Globus pallidus (tissue), 1 donor: ENCODE measurements at places on chromosomes 2 and 18.

DNA sequence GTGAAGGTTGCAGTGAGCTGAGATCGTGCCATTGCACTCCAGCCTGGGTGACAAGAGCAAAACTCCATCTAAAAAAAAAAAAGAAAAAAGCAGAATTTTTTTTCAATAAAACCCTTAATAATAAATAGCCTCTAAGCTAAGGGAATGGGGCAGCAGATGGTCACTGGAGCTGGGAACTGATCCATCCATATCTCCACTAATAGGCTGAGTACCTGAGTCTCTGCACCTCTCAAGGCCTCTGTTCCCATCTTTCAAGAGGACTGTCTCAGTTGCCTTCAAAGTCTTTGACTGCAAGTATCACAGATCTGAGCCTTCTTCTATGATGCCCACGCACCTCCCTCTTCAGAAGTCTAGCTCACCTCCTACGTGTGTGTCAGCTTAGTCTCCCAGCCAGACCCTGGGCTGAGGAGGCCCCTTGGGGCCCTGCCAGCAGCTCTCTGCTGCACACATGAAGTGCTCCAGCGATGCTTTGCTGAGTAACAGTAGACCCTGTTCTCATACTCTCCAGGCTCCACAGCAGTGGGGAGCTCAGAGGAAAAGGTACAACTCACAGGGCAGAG, 32.9 kb downstream of the ST8SIA5 start:
- no peak for DNase-seq

DNA sequence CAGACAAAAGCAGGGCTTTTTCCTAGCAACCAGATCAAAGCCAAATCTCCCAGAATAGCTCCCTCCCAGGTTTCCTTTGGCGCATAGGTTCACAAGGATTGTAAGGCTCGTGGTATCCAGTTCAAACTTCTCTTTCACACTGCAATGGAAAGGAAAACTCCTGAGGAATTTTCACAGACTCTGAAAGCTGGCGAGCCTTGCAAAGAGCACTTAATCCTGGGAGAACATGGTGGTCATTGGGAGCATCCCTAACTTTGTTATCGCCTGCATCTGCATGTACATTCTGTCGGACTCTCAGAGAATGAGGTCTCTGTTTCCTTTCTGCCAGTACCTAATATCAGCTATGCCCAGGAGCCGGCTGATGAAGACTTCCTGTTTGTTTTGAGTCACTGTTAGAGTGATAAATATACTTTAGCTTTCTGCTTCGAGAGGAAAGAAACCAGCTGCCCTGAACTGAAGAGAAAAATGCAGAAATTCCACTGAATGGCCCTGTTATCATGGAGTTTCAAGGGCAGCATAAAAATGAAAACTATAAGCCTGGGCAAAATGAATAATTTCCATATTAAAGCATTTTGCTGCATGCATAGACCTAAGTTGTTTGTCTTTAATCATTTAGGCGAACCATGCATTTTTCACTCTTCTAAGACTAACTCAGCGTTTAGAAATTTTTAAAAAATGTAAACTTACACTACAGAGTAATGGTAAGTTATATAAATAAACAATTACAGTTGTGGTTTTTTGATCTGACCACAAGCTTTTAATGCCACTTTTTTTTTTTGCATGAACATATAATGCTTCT, 76.4 kb upstream of the ZEB2 start:
- DNase-seq = no peak

DNA sequence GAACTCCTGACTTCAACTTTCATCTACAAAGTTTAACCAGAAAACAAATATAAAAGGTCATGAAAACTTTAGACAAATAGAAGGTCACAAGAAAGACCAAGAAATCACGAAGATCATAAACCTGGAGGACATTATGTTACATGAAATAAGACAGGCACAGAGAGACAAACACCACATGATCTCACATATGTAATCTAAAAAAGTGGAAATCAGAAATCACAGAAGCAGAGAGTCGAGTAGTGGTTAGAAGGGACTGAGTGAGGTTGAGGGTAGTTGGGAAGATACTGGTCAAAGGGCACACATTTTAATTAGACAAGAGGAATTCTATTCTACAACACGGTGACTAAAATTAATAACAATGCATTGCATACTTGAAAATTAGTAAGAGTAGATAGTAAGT, 1.4 kb downstream of the GCFC2 start:
- DNase-seq = no peak

GRCh38 chr2:16425462-16426336, 239.9 kb downstream of the CYRIA start:
- DNase-seq = no peak

GRCh38 chr2:113370030-113370429, 67.5 kb upstream of the ZNG1B start:
- no peak for DNase-seq

DNA sequence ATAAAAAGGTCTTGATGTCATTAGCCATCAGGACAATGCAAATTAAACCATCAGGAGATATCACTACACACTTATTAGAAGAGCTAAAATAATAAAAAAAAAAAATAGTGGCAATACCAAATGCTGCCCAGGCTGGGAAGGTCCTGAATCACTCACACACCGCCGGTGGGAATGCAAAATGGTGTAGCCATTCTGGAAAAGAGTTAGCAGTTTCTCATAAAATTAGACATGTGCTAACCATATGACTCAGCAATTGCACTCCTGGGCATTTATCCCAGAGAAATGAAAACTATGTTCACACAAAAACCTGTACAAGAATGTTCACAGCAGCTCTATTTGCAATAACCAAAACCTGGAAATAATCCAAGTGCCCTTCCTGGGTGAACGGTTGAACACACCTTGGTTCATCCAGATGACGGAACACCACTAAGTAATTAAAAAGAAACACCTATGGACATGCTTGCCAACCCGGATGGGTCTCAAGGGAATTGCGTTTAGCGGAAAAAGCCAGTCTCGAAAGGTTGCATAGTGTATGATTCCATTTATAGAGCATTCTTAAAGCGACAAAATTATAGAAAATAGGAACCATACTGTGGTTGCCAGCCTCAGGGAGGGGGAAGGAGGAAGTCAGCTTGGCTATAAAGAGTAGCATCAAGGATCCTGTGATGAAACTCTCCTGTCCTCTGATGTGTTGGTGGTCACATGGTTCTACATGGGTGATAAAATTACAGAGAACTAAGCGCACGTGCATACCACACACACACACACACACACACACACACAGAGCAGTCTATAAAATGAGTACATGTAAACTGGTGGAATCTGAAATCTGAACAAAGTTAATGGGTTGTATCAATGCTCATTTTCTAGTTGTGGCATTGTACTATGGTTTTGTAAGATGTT, 4.6 kb downstream of the MBP start:
- DNase-seq = no peak

DNA sequence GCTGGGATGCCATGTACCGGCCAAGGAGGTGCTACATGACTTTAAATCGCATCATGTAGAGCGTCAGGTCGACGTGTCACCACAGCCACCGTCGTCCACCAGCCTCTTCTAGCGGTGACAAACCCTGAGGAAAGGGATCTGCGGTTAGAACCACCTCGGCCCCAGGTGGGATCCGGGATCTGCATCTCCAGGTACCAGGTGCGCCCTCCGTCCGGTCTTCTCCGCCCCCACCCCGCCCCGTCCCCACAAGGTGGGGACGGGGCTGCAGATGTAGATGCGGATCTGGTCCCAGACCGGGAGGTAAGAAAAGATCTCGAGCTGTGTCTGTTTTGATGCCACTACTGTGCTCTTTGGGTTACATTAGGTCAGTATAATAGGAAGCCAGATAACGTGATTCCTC, 38.4 kb downstream of the C1D start:
- no peak for DNase-seq

DNA sequence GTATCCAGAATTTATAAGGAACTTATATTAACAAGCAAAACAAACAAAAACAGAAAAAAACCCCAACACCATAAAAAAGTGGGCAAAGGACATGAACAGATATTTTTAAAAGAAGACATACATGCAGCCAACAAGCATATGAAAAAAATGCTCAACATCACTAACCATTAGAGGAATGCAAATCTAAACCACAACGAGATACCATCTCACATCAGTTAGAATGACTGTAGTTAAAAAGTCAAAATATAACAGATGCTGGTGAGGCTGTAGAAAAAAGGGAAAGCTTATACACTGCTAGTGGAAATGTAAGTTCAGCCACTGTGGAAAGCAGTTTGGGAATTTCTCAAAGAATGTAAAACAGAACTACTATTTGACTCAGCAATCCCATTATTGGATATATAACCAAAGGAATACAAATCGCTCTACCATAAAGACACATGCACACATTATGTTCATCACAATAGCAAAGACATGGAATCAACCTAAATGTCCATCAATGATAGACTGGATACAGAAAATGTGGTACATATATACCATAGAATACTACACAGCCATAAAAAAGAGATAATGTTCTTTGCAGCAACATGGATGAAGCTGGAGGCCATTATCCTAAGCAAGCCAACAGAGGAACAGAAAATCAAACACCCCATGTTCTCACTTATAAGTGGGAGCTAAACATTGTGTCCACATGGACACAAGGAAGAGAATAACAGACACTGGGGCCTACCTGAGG, 25.3 kb downstream of the PREPL start:
- DNase-seq = no peak

DNA sequence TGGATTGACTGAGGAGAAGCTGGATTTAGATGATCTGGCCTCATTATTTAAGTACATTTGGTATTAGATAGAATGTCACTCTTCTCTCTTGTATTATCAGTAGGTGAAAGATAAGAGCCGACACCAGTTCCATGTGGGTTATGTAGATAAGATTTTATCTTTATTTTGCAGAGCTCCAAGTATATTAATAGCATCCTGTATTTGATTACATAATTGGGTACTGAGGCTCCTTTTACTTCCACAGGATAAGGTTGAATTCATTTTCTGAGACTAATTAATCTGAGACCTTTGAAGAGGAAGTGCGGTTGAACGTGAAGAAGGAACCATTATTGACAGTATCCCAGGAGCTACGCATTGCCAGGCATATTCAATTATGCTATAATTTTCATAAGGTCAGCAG, 32.8 kb upstream of the CD226 start:
- DNase-seq = no peak

GRCh38 chr2:174224665-174225288, 23.6 kb downstream of the OLA1 start:
- no peak for DNase-seq

GRCh38 chr2:145067549-145068030, 547.7 kb upstream of the ZEB2 start:
- DNase-seq = no peak

GRCh38 chr2:101698014-101698843, 722 bp downstream of the MAP4K4 start:
- DNase-seq = no peak

GRCh38 chr2:136765256-136766072, at the start of gene THSD7B:
Gene THSD7B, plus strand, starts transcription at chr2:136765545. Its CDS starts 116,634 bp downstream, at chr2:136882179.
- no peak for DNase-seq

DNA sequence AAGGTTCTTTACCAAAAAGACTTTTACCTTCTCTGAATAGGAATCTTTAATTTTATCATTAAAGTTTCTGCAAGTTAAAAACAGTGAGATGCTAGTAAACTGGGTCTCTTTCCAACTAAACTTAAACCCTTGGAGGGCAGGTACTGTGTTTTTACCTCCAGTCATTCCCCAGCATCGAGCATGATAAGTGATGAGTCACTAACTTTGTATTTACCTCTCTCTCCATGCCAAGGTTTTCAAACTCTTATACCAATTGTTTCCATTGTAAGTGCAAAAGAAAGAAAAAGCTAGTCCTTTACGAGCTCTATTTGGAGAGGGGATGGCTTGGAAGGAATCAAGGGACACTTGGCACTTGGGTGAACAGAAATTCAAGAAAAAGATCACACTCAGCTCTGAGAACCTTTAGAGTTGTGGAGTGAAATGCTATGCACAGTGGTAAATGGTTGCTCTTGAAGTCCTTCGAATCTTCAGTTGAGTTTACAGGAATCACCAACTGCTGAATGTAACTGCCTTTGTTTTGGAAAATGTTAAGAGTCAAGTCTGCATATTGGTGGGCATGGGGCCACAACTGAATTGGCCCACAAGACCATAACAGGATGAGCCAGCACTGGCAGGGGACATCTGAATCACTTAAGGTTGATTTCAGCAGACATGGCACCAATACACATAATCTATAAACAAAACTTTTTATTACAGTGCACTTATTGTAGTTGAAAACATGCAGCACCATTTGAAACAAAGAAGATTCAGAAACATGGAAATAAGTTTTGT, 8.3 kb upstream of the RBM43 start:
- no peak for DNase-seq

GRCh38 chr2:100924520-100925451, 77.3 kb upstream of the RPL31 start:
- DNase-seq = peak; percentile 25

GRCh38 chr2:197973772-197974171, 169.4 kb downstream of the PLCL1 start:
- DNase-seq = no peak

GRCh38 chr18:49446481-49446880, 14.0 kb downstream of the DYM start:
- DNase-seq = no peak

GRCh38 chr2:137252934-137253333, 487.6 kb downstream of the THSD7B start:
- no peak for DNase-seq

- peak; percentile 82 for DNase-seq
These were observed 90.2 kb downstream of the FAM161A start for GRCh38 chr2:61763605-61764034.

DNA sequence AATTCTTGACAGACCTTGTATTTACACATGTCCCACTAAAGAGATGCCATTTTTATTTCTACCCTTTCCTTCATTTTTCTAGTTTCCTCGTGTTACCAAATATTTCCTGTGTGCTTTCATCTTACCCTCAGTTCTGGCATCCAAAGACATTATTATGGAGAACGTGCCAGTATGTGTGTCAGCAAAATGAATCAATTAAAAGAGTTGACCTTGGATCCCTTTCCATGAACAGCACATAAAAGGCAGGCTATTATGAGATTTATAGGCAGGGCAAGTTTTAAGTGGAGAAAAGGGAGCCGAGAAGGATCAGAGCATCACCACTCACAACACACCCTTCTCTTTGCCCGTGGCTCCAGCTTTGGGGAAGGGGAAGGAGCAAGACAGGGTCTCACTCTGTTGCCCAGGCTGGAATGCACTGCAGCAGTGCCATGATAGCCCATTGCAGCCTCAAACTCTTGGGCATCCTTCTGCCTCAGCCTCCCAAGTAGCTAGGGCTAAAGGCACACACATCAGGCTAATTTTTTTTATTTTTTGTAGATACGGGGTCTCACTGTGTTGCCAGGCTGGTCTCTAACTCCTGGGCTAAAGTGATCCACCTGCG, 149.9 kb downstream of the GFPT1 start:
- no peak for DNase-seq

- no peak for DNase-seq
These were observed 14.9 kb downstream of the VAPA start for GRCh38 chr18:9928646-9929259.
